ENCODE measurements at places on chromosomes 13 and 19.

GRCh38 chr19:7004313-7004931, 16.8 kb downstream of the MBD3L2B start:
- no peak for DNase-seq

- no peak for DNase-seq
Observed at GRCh38 chr19:54317108-54317964, 4.4 kb upstream of the LILRA5 start.

DNA sequence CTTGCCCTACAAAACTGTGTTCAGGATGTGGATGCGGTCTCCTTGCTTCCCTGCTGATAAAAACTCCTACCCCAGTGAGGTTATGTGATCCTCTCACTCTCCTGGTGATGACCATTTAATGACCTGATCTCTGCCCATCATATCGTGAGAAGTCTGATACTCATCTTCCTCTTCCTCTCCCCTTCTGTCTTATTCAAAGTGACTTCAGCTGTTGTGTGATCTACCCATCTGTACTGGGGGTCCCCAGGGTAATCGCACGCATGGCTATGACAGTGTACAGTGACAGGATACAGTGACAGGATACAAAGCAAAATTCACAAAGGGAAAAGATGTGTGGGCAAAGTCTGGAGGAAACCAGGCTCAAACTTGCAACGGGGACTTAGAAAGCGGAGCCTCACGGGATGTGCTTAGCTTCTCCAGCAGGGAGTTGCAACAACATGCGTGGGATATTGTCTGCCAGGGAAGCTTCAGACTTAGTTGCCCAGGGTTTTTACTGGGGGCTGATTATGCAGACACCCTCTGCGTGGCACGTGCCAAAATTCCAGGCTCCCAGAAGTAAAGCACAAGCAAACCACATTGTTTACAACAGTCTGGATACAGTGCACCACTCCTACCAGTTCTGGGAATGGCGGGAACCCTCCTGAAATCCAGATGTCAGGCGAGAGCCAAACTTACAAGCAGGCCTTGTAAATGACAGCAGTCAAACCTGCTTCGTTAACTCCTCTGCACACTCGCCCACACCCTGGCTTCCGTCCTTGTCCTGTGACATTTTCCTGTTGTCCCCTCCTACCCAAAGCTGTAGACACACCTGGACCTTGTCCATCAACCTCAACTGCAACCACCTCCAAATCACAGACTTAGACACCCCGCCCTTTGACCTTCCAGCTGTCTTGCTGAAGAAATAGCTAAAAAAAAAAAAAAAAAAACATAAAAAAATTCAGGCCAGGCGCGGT, 18.0 kb upstream of the GARRE1 start:
- no peak for DNase-seq

DNA sequence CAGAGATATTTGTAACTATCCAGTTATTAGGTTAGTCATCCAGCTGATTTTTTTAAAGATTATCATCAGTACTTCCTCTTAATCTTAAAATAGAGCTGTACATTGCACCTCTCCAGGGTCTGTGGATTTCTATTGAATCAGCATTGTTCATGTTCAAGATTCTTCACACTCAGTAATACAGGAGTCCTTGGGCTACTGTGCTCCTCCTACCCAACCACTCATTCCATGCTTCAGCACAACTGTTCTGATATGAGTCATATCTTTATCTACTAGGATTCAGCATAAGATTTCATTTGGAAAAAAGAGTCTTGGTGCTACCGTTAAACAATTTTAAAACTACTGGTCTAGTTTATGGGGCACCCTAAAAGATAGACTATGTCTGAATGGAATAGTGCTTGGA, 357.8 kb downstream of the DCT start:
- no peak for DNase-seq

Data from stimulated activated CD4-positive, alpha-beta T cell treated with anti-CD3 and anti-CD28 coated beads, Interleukin-1b, Interleukin-23, amount 100 ng/mL, for 1 hour (primary cell).